ENCODE measurements at places on chromosomes 2 and 18. TPM values are rescaled to one million over a fixed set of nuclear protein-coding genes. Genes with fewer than 3 reads are reported as not detected.

- no peak overlapping the region for H3K27ac ChIP-seq
- DNase-seq = no peak
- H3K27me3 ChIP-seq = no peaks in the 10 kb centered on the region
- peaks cover 4% of the 10 kb centered on the region for H3K4me1 ChIP-seq
- H3K4me3 ChIP-seq = no peak overlapping the region
Measured at GRCh38 chr18:8791171-8791651, 85.9 kb downstream of the MTCL1 start.

- no peaks in the 10 kb centered on the region for H3K36me3 ChIP-seq
- no peak overlapping the region for H3K4me3 ChIP-seq
- H3K4me1 ChIP-seq = no peaks in the 10 kb centered on the region
- no peak for DNase-seq
Measured at GRCh38 chr2:170243118-170243837, 65.3 kb downstream of the MYO3B start.

DNA sequence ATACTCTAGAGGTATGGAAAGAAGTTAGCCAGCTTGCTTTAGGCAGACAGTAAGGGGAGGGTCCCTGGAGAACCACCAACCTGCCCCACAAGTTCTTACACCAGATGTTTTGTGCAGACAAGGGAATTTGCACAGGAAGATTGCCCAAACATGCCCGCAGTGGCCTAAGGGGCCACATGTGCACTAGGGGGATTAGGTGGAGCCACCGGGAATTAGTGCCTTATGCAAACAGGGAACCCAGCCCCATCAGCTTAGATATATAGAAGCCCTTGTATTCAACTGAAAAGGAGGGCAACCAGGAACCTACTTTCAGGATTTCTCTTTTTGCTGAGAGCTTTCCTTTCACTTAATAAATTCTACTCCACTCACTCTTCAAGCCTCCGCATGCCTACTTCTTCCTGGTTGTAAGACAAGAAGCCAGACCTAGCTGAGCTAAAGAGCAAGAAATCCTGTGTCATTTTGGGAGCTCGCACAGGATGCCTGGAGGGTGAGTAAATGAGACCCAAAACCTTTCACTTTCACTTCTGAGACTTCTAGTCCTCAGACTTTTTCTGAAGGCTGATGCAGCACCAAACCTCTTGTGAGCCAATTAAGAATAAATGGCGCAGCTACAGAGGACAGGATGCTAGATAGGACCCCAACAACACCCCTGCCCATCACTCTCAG, 146.3 kb downstream of the GCA start:
- no peaks in the 10 kb centered on the region for H3K27me3 ChIP-seq
- H3K4me1 ChIP-seq = no peaks in the 10 kb centered on the region
- H3K36me3 ChIP-seq = no peaks in the 10 kb centered on the region
- no peak overlapping the region for H3K4me3 ChIP-seq
- no peak for DNase-seq

DNA sequence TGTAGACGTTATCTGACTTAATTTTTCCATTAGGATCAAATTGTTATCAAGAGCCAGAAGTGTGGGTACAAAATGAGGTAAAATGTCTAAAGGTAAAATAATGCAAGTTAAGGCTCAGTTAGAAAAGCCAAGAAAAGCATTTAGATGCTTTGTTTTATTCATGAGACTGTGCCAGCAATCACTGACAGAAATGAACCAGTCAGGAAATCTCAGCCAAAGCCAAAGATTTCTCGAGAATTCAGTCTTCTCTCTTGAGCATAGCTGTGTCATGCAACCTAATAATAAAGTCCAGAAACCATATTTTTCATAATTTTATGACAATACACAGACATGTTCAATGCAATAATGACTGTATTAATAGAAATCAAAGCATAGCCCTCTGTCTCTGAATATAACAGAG, 43.5 kb upstream of the ZNF397 start:
- no peak overlapping the region for H3K27ac ChIP-seq
- no peaks in the 10 kb centered on the region for H3K36me3 ChIP-seq
- DNase-seq = no peak
- H3K27me3 ChIP-seq = no peaks in the 10 kb centered on the region
- H3K4me3 ChIP-seq = no peak overlapping the region

DNA sequence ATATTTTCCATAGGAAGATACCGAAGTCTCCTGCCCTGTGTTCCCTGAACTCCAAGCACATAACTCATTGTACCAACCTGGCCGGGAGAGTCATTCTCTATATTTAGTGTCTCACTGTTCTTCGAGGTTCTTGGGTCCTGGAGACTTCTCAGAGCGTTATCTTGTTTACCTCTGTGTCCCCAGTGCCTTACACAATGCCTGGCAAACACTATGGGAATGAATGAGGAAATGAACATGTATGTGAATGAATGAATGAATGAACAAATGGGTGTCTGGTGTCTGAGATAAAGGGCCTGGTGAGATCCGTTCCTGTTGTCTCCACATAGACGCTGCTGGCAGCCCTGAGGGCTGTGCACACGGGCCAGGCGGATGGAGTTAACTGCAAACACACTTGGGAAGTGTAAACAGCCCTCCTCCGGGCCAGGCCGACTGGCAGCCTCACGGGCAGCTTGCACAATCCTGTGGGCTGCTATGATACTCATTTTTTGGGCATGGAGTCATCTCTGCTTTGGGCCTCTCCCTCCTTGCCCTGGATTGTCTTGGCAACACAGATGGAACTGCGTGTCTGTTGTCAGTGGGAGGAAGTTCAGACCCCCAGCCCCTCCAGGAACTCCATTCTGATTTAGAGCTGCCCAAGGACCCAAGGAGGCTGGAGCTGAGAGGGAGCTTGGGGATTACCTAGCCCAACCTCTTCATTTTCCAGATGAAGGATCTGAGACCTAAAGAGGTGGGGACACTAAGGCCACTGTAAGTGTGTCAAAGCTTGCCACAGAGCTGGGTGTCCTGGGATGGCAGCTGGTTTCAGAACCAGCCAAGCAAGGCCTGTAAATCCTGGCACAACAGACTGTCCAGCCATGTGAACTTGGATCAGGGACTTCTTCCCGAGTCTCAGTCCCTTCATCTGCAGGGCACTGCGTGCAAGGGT, 124.4 kb downstream of the INHBB start:
- no peak overlapping the region for H3K27ac ChIP-seq
- no peak for DNase-seq
- H3K4me3 ChIP-seq = no peak overlapping the region
- no peaks in the 10 kb centered on the region for H3K27me3 ChIP-seq
- H3K36me3 ChIP-seq = no peaks in the 10 kb centered on the region
- no peaks in the 10 kb centered on the region for H3K4me1 ChIP-seq

- H3K27ac ChIP-seq = peak overlapping the region; percentile 75
- H3K27me3 ChIP-seq = no peaks in the 10 kb centered on the region
- H3K4me3 ChIP-seq = no peak overlapping the region
- no peak for DNase-seq
Measured at GRCh38 chr2:230661072-230661957, 51.3 kb upstream of the CAB39 start.

Gene BARD1
- total RNA-seq = 36.5 TPM
